ENCODE measurements at places on chromosomes 16 and 17.

DNA sequence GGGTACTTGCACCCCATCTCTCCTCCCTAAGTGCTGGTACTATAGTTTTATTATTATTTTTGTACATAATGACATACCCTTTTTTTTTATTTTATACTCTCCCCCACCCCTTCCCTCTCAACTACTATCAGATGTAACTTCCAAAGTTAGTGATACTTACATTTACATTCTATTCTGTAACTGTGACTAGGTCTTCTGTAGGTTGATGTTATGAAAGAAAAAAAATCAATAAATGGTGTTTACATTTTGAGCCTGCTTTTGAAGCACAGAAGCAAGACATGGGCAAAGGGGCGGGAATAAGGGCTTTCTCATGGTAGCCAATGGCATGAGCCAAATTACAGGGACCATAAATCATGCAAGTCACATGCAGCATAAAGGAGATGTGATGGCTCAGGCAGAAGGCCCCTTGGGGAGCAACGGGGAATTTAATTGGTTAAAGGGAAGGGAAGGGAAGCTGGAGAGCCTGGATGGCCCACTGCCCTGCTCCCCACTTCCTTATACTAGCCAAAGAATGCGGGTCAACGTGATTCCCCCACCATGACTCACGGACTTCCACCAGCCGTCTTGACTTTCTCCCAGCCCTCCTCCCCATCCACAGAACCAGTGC lies 2.4 kb upstream of the ACSF2 start:
- no peak for DNase-seq

- DNase-seq, result no peak
Observed at GRCh38 chr16:66223176-66223780, 143.2 kb upstream of the CDH5 start.

DNA sequence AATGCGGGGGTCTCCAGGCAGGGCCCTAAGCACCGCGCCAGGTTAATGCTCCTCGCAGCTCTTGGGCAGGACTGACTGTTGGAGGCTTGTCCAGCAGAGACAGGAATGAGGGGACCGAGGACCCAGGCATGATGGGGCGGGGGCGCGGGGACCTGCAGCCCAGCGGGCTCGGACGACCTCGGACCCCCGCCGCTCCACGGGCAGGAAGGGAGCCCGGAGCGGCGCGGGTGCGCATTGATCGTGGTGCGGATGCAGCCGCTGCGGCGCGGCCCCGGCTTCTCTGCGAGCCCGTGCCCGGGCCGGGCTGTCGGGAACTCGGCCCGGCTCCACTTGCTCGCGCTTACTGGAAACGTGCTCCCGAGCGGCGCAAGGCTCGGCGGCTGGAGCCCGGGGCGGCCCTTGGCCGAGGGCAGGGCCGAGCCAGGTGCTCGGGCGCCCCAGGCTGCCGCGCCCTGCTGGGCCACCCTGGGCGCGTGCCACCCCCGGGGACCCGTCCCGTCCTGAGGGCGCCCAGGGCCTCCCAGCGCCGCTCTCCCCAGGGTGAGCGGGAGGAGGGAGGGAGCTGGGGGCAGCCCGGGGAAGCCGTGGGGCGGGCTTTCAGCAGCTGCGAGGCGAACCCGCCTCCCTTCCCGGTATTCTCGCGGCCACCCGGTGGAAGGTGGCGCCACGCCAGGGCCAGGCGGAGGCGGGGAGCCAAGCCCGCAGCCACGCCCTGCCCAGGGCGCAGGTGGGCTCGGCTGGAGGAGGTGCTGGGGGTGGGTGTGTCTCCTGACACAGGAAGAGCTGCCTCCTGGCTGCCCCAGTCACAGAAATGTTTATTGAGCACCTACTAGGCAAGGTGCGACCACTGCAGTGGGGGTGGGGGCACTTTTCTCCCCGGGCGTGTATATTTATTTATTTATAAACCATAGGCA lies 45.9 kb downstream of the SOCS3 start:
- DNase-seq, result peak; percentile 34

GRCh38 chr16:13892301-13892700 lies 27.7 kb upstream of the ERCC4 start:
- DNase-seq, result no peak

DNA sequence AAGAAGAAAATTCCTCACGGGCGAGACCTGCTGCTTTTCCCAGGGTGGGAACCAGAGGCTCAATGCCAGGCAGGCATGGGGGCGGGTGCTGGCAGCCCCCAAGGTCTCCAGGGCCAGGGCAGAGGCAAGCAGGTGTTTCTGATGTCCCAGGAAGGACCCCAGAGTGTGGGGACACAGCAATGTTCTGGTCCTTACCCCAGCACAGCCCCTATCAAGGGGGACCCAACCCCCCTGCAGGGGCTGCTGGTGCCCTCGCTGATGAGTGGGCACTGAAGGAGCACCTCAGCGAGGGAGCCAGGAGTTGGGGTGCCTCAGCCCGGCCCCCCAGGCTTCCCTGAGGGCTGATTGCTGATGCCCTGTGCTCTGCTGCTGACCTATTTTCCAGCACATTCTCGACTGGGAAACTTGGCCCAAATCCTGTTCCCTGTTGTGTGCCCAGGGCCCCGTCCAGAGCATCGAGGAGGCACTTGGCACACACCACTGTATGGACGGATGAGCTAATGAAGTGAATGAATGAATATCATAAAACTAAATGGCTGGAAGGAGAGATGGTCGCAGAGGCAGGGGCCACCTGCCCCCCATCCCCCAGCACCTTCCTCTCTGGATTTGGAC lies 2.8 kb downstream of the DBNDD1 start:
- no peak for DNase-seq

GRCh38 chr17:35488991-35489390 lies 40.4 kb upstream of the SLFN13 start:
- DNase-seq, result no peak

DNA sequence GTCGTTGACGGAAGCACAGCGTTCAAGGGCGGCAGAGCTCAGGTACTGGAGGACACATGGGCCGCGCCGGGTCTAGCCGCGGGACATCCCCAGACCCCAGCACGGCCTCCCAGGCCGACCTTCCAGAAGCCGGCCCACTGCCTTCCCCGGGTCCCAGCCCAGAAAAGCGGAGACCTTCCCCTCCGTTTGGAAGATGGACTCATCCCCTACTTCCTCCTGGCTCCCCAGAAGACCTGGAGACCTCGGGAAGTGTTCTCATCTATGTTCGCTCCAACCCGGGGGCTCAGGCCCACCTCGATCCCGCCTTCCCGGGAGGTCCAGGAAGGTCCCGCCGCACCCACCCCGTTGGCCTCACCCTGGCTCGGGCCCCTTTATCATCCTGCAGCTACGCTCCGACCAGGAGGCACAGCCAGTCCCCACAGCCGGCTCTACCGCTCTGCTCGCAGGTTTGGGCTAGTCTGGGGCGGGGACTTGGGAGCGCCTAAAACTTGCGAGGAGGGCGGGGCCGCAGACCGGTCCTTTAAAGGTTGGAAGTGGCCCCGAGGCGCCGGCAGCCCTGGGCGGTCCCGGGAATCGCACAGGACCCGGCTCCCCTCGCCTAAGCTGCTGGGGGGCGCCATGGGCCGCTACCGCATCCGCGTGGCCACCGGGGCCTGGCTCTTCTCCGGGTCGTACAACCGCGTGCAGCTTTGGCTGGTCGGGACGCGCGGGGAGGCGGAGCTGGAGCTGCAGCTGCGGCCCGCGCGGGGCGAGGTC lies at the start of gene ALOX12:
ALOX12 (plus strand) TSS at position 550 of the 756 bp plus-strand sequence; CDS start at position 619, 69 bp downstream.
- DNase-seq, result no peak

- no peak for DNase-seq
Observed at GRCh38 chr16:25051406-25052150, 36.4 kb upstream of the ARHGAP17 start.

- DNase-seq, result no peak
Observed at GRCh38 chr17:34503528-34504195, 75.7 kb upstream of the TMEM132E start.

- DNase-seq, result no peak
Observed at GRCh38 chr17:4892499-4893221, 6.7 kb upstream of the C17orf107 start.

DNA sequence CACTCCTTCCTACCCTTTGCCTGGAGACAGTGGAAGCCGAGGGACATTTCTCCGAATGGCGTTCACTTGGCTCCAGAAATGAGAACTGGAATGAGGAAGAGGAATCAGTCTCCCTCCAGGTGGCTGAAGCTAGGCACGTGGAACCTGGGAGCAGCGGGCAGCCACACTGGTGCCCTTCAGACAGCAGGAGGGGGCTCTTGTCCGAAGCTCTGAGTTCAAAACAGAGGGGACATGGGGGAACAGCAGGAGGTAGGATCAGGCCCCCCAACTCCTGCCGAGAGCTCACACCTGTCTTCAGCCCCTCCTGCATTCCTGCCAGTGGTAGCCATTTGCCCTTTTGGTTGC lies 41.5 kb downstream of the TMEM235 start:
- no peak for DNase-seq

DNA sequence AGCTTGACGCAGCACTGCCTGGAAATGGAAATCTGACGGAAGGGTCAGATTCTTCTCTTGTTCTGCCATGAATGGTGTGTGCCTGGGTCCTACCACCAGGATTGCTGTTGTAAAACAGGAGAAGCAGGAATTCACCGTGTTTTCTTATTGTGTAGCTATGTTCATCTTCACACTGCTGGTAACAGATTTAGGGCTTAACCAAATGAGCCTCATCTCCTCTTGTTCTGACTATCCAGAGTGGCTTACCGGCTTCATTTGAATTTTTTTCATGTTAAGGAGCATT lies 97.3 kb upstream of the CHMP6 start:
- no peak for DNase-seq

DNA sequence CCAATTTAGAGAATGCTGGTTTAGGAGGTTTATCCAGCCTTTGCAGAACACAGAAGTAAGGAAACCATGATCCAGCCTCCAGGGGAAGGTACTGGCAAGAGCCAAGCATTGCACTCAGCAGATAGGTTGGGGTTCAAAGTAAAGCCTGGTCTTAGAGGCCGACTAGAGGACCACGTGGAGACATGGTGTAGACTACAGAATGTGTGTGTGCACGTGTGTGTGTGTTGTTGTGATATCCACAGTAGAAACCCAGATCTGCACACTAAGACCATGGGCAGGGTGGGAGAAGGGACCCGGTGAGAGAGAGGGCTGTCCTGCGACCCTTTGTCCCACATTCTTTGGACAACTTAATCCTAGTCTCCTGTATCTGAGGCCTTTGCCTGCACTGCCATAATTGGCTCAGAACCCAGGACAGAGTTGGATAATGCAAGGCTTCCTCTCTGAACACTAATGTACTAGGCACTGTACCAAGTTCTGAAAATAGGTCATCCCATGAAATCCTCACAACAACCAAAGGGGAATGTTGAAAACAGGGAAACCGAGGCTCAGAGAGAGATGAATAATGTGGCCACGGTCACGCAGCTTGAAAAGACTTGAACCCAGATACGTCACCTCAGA lies 325.1 kb upstream of the HSBP1 start:
- DNase-seq, result no peak

DNA sequence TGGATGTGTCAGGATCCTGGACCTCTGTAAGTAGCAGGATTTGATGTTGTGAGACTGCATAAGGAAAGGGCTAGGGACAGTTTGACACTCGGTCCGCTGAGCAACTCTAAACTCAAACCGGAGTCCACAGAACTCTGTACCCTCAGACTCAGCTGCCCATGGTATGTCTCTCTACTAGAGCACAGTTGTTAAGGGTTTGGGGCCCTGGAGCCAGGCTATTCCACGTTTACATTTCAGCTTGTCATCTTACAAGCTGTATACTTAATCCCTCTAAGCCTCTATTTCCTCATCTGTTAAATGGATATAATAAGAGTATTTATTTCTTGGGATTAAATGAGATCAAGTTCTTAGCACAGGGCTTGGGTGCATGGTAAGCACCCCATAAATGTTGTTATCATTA lies 27.9 kb downstream of the HOXB1 start:
- DNase-seq, result no peak

- peak; percentile 44 for DNase-seq
Observed at GRCh38 chr17:44331249-44331760, 6.7 kb upstream of the SLC25A39 start.

GRCh38 chr16:778447-778846 lies 9.7 kb downstream of the RPUSD1 start:
- no peak for DNase-seq

DNA sequence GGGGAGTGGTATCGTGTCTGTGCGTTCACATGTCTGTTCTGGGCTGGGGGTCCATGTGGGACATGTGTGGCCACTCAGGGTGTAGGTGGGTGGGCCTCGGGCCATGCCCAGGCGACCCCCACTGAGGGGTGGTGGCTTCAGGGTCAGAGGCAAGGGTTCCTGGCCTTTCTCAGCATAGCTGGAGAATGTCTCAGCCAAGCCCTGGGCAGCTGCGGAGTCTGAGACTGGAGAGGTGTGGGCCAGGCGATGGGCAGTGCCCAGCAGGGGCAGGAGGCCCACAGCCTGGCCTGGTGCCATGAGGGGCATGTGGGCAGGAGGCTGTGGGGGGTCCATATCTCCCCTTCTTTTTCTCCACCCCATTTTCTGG lies 1.2 kb downstream of the FSCN2 start:
- no peak for DNase-seq

- no peak for DNase-seq
Observed at GRCh38 chr17:63136369-63137012, 170.5 kb downstream of the TANC2 start.

- no peak for DNase-seq
Observed at GRCh38 chr17:69412251-69412671, 2.2 kb upstream of the MAP2K6 start.

- DNase-seq, result no peak
Observed at GRCh38 chr16:9151074-9151473, 59.6 kb downstream of the HAPSTR1 start.

DNA sequence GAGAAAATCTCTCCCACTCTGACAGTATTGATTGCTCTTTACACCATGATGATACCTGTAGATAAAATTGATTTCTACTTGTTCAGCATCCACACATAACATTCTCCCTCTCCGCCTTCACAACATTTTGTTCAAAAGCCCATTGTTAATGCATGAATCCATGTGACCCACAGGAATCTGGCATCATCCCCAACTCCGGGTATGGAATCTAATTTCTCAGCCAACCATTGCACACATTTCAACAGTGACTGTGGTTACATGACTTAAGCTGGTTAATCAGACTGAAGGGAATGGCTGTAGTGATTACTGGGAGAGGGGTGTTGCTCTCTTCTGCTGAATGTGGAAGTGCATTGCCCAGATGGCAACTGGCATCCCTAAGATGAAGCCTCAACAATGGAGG lies 161.4 kb upstream of the C16orf82 start:
- no peak for DNase-seq

DNA sequence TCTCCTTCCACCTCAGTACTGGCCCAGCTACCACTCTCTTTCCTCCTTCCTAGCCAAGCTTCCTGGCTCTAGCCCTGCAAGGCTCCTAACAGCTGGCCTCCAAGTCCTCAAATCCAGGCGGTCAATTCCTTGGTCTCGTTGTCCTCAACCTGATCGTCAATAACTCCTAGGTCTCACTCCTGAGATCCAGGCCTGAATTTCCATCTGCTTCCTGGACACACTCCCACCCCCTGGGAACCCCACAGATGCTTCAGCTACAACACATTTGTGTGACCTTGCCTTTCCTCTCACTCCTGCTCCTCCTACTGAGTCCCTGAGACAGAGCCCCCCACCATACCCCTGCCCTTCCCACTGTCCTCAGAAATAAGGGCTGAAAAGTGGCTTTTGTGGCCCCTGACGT lies 2.3 kb downstream of the ENKD1 start:
- DNase-seq, result no peak

- no peak for DNase-seq
Observed at GRCh38 chr16:56684256-56684925, 2.1 kb downstream of the MT1X start.

- DNase-seq, result no peak
Observed at GRCh38 chr17:49908782-49909714, 59.9 kb upstream of the DLX4 start.

- no peak for DNase-seq
Observed at GRCh38 chr16:28161626-28162025, 50.1 kb downstream of the XPO6 start.

All from T-helper 2 cell (primary cell).